ENCODE measurements at places on chromosomes 16 and 17. TPM values are rescaled to one million over a fixed set of nuclear protein-coding genes. Genes with fewer than 3 reads are reported as not detected.

- DNase-seq: no peak
- H3K27ac ChIP-seq: no peak overlapping the region
- H3K4me1 ChIP-seq: no peaks in the 10 kb centered on the region
- H3K4me3 ChIP-seq: no peak overlapping the region
- no peaks in the 10 kb centered on the region for H3K36me3 ChIP-seq
Measured at GRCh38 chr17:76337413-76337777, 16.3 kb downstream of the PRPSAP1 start.

GRCh38 chr16:9219813-9220212 is 128.4 kb downstream of the HAPSTR1 start:
- H3K4me3 ChIP-seq: no peak overlapping the region
- peaks cover 19% of the 10 kb centered on the region for H3K27me3 ChIP-seq
- no peaks in the 10 kb centered on the region for H3K4me1 ChIP-seq
- no peaks in the 10 kb centered on the region for H3K36me3 ChIP-seq

DNA sequence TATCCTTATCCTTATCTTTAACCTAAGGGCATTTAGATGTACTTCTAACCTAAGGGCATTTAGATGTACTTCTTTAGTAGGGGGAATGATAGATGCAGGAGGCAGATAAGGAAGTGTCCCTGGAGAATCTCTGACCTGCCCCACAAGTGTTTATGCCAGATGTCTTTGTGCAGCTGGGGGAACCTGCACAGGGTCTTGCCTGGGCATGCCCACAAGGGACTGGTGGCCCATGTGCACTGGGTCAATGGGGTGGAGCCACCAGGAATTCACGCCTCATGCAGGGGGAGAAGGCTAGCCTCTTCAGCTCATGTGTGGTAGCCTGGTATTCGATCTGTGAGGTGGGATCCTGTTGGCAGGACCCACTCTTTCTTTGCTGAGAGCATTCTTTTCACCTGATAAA is 38.0 kb downstream of the CA10 start:
- DNase-seq: no peak
- H3K4me3 ChIP-seq: no peak overlapping the region
- H3K4me1 ChIP-seq: no peaks in the 10 kb centered on the region

GRCh38 chr16:11681976-11682654 is 13.9 kb downstream of the SNN start:
- H3K27me3 ChIP-seq: no peaks in the 10 kb centered on the region
- no peaks in the 10 kb centered on the region for H3K4me1 ChIP-seq
- peaks cover 2% of the 10 kb centered on the region for H3K36me3 ChIP-seq
- no peak overlapping the region for H3K27ac ChIP-seq

GRCh38 chr17:4733073-4733531 is 1.9 kb downstream of the MED11 start:
- H3K27me3 ChIP-seq: no peaks in the 10 kb centered on the region
- no peaks in the 10 kb centered on the region for H3K4me1 ChIP-seq
- H3K4me3 ChIP-seq: no peak overlapping the region
- no peaks in the 10 kb centered on the region for H3K36me3 ChIP-seq
- no peak for DNase-seq

DNA sequence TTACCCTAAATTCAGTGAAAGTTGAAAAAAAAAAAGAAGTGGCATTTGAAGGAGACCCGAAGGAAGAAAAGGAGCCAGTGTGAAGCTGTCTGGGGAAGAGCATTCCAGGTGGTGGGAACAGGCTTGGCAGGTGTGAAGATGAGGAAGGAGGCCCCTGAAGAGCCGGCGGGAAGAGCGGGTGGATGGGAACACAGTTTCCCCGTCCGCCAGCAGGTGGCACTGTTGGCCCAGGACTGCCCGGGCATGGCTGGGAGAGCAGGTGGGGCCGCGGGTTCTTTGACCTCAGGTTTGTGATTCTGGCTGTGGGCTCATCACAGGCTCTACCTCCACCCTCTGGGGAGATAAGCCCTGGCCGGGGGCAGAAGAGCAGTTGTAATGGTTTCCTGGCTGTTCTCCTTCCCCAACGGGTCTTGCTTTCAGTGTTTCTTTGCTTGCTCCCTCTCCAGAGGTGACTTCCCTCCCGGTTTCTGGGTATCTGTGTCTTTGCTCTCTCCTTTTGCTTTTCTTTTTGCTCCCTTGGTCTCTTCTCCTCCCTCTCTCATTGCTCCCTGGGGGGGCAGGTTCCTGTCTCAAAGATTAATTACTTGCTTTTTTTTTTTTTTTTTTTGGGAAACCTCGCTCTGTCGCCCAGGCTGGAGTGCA is 32.3 kb downstream of the RAP1GAP2 start:
- no peak for DNase-seq
- H3K36me3 ChIP-seq: no peaks in the 10 kb centered on the region
- no peak overlapping the region for H3K4me3 ChIP-seq
- H3K4me1 ChIP-seq: no peaks in the 10 kb centered on the region

DNA sequence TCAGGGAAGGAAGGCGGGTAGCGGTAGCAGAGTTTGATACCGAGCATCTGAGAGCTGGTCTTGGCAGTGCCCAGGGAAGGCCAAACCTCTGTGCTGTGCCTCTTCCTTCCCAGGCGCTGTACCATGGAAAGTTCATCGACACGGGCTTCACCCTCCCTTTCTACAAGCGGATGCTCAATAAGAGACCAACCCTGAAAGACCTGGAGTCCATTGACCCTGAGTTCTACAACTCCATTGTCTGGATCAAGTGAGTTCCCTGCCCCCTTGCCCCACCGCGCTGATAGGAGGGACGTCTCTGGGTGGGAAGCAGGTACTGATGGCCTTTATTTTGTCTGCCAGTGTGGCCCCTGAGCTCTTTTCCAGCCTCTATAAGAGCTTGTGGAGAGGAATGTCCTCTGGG is 15.4 kb upstream of the CLEC18A start:
- H3K4me1 ChIP-seq: no peaks in the 10 kb centered on the region
- no peak overlapping the region for H3K27ac ChIP-seq
- no peaks in the 10 kb centered on the region for H3K27me3 ChIP-seq
- H3K4me3 ChIP-seq: no peak overlapping the region

DNA sequence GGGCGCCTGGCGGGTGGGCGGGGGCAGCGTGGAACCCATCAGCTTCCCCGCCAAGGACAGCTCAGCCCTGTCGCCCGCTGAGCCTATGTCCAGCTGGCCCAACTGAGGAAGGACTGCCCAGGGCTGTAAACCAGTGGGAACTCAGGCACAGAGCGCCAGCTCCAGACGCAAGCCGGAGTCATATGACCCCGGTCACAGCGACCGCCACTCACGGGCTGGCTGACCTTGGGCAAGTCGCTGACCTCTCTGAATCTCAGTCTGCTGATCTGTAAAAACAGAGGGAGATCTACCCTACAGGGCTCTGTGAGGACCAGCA is 170.0 kb downstream of the C16orf78 start:
- H3K27ac ChIP-seq: no peak overlapping the region
- H3K4me1 ChIP-seq: no peaks in the 10 kb centered on the region
- H3K4me3 ChIP-seq: no peak overlapping the region
- no peak for DNase-seq
- no peaks in the 10 kb centered on the region for H3K27me3 ChIP-seq

DNA sequence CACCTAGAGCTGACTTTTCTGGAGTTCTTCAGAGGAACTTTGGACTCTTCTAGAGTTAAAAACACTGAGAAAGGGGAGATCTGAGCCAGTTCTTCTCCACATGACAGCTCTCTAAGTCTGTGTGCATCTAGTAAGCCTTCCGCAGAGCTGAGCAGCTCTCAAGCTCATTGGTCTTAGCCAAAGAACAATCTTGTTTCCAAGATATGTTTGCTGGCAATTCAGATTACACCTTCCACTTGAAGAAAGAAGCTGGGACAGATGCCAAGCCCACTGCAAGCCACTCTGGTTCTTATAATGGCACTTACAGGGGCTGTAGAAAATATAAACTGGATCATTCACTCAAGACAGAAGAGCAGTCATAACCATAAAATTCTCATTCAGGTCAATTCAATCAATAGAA is 134.1 kb upstream of the TOX3 start:
- no peak overlapping the region for H3K27ac ChIP-seq
- no peak overlapping the region for H3K4me3 ChIP-seq
- no peaks in the 10 kb centered on the region for H3K4me1 ChIP-seq
- no peaks in the 10 kb centered on the region for H3K27me3 ChIP-seq

DNA sequence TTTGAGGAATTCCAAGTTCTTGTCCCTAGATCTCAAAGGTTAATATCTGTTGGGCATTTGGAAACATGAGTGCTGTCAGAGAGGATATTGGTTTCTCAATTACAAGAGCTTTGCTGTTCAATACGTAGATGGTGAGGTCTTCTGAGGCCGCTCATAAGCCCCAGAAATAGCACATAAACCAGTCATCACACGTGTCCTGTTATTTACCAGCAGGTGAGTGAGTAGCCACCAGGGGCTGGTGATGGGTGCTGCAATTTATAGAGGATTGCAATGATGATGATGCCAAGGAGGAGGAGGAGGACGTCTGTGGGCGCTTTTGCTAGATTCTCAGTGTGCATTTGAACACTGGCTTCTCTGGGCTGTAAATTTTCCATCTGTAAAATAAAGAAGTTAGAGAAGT is 89.0 kb downstream of the SALL1 start:
- DNase-seq: no peak
- no peaks in the 10 kb centered on the region for H3K36me3 ChIP-seq
- H3K27me3 ChIP-seq: no peaks in the 10 kb centered on the region
- H3K4me1 ChIP-seq: no peaks in the 10 kb centered on the region

DNA sequence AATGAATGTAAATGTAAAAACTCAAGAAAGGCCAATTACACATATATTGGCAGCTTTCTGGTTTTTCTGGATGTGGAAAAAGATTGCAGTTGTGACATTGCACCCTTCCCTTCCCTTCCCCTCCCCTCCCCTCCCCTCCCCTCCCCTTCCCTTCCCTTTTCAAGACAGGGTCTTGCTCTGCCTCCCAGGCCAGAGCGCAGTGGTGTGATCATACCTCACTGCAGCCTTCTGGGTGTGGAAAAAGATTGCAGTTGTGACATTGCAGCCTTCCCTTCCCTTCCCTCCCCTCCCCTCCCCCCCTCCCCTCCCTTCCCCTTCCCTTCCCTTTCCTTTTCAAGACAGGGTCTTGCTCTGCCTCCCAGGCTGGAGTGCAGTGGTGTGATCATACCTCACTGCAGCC is 41.7 kb downstream of the PIK3R5 start:
- no peak overlapping the region for H3K27ac ChIP-seq
- H3K4me3 ChIP-seq: no peak overlapping the region
- H3K36me3 ChIP-seq: no peaks in the 10 kb centered on the region
- no peaks in the 10 kb centered on the region for H3K27me3 ChIP-seq

- H3K36me3 ChIP-seq: no peaks in the 10 kb centered on the region
- H3K4me3 ChIP-seq: no peak overlapping the region
- peak overlapping the region; percentile 42 for H3K27ac ChIP-seq
- H3K27me3 ChIP-seq: no peaks in the 10 kb centered on the region
Measured at GRCh38 chr16:19005561-19006445, 22.1 kb downstream of the TMC7 start.

The PSME3IP1 gene
- 67.6 TPM for total RNA-seq

The DBNDD1 gene
- 32.3 TPM for total RNA-seq

The MAP2K3 gene
- total RNA-seq: 44.4 TPM

The TNFRSF13B gene
- not detected for total RNA-seq

The TP53TG3D gene
- total RNA-seq: 1.6 TPM
